ENCODE measurements at places on chromosomes 7 and 10.

DNA sequence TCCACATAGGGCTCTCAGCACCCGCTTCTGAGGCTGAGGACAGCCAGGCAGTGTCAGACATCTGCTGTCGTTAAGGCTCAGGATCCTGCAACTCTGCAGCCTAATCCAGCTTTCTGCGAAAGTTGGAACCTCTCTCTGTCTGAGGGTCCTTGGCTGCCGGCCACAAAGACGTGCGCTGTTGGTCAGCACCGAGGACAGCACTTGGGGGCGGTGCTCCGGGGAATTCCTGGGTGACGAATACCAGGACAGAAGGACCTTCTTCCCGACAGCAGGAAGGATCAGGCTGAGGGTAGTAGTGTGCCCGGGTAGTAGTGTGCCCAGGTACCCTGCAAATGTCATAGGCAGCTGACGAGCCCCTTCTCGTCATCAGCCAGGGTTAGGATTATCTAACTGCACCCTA lies 16.0 kb upstream of the RASGEF1A start:
- DNase-seq = peak; percentile 64

GRCh38 chr10:29253690-29254029 lies 35.2 kb upstream of the LYZL1 start:
- no peak for DNase-seq

DNA sequence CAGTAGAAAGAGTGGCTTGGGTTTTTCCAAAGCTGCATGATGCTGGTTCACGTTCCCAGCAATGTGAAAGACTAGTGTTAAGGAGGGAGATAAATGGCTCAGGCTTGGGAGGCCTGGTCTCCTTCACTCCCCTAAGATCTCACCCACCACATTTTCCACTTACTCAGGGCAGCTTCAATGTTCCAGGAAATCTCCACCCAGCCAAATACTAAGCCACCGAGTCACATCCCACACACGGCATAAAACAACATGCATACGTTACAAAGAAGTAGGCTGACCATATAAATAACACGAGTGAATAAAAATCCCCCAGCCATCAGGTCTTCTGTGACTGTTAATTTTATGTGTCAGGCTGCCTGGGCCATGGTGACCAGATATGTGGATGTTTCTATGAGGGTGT lies 303.5 kb downstream of the SFMBT2 start:
- peak; percentile 31 for DNase-seq

GRCh38 chr10:80648106-80648505 lies 110.4 kb downstream of the SH2D4B start:
- no peak for DNase-seq

DNA sequence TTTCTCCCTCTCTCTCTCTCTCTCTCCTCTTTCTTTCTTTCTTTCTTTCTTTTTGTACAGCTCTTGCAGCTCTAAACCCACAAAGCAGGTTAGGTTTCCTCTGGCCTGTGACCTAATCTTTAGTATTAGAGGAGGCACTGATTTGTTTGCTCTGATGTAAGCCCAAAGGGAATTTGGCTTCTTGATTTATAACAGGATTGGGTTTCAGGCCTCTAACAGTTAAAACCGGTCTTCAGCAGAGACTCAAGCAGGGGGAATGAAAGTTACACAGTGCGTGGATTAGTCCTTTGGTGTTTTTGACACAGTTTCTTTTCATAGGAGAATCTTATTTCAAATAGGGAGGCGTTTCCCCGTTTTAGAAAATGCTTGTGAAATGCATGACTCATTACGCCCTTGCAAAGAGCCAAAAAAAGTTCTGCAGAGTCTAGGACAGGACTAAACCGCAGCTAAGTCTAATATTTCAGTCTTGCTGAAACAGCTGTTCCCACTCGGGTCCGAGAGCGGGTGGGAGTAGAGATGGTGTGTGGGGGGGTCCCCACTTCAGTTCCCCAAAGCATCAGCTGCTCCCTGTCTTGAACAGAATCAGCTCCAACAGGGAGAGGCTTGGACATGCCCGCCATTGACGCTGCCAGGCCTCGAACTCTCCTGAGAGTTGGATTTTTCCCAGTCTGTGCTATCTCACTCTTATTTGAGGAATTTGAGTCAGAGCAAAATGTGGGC lies 296.5 kb upstream of the PITRM1 start:
- peak; percentile 69 for DNase-seq

GRCh38 chr10:131090761-131091661 lies 220.5 kb downstream of the TCERG1L start:
- no peak for DNase-seq

GRCh38 chr7:46253520-46253919 lies 332.4 kb upstream of the IGFBP3 start:
- DNase-seq = no peak

- no peak for DNase-seq
Observed at GRCh38 chr10:3081383-3081981, 14.1 kb downstream of the PFKP start.

GRCh38 chr10:1745780-1746456 lies 8.6 kb upstream of the ADARB2 start:
- no peak for DNase-seq

DNA sequence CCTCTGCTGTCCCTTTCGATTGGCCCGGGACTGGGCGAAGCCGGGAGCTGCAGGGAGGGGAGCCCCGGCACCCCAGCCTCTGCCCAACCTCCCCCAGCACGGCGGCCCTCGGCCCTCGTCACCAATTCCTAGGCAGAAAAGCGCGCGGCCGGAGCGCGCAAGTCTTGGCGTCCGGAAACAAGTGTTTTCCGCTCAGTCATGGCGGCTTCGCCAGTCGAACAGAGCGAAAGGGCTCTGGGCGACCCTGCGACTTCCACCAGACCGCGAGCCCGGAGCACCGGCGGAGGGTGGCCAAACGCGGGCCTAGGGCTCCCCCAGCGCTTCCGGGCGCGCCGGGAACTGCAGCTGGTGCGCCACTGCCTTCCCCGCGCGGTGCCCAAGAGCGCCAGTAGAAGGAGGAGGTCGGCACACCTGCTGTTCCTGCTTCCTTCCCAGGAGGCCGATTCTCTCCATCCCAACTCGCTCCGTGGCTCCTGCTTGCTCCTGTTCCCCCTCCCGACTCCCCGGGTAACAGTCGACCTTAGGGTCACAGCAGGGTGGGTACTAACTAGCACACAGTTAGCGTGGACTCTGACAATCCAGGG lies 729.9 kb downstream of the ZWINT start:
- DNase-seq = peak; percentile 90

All from hepatocyte (in vitro differentiated cells).